ENCODE measurements at places on chromosomes 2 and 18. TPM values are rescaled to one million over a fixed set of nuclear protein-coding genes. Genes with fewer than 3 reads are reported as not detected.

The SP9 gene
- total RNA-seq = not detected

The FTCDNL1 gene
- 0.30 TPM for total RNA-seq

The PDE11A gene
- total RNA-seq = not detected

The SP140 gene
- 2.0 TPM for total RNA-seq

The MTHFD2 gene
- 136 TPM for total RNA-seq

The CFAP65 gene
- not detected for total RNA-seq

The ANKMY1 gene
- 4.3 TPM for total RNA-seq

The NEDD4L gene
- 11.4 TPM for total RNA-seq

The DUSP19 gene
- total RNA-seq = 1.2 TPM

The NBAS gene
- total RNA-seq = 36.7 TPM

The CD302 gene
- total RNA-seq = 5.0 TPM

The CGREF1 gene
- 1.5 TPM for total RNA-seq

The NEU2 gene
- total RNA-seq = not detected

The RGPD3 gene
- total RNA-seq = under 0.01 TPM

The CREB1 gene
- 24.5 TPM for total RNA-seq

The CUL3 gene
- total RNA-seq = 41.0 TPM

The ELOA2 gene
- total RNA-seq = not detected

The REG3G gene
- not detected for total RNA-seq

The SLC40A1 gene
- total RNA-seq = 1.7 TPM

The CEP76 gene
- 7.6 TPM for total RNA-seq

The IL1RL2 gene
- 0.74 TPM for total RNA-seq

The HOXD12 gene
- not detected for total RNA-seq

The ADAM23 gene
- total RNA-seq = 5.5 TPM

The IL1RL1 gene
- total RNA-seq = 0.17 TPM

The CPS1 gene
- total RNA-seq = 18.5 TPM

The CNGA3 gene
- not detected for total RNA-seq

The UGT1A9 gene
- not detected for total RNA-seq

The IKZF2 gene
- total RNA-seq = 5.9 TPM

The CCDC141 gene
- total RNA-seq = not detected

The NAT8 gene
- not detected for total RNA-seq

The SIX3 gene
- total RNA-seq = not detected

The SLC14A1 gene
- total RNA-seq = 4.5 TPM

The MAP3K19 gene
- not detected for total RNA-seq

The SLC4A5 gene
- under 0.01 TPM for total RNA-seq

The TTR gene
- not detected for total RNA-seq

The PIEZO2 gene
- 1.3 TPM for total RNA-seq

The MAPK4 gene
- not detected for total RNA-seq

The RESP18 gene
- not detected for total RNA-seq

The PAIP2B gene
- total RNA-seq = 0.67 TPM

The FAM98A gene
- 45.6 TPM for total RNA-seq

The CENPO gene
- 36.3 TPM for total RNA-seq
